ENCODE measurements at places on chromosomes 6 and 20.

- no peaks in the 10 kb centered on the region for H3K27me3 ChIP-seq
- no peak for DNase-seq
- no peaks in the 10 kb centered on the region for H3K4me1 ChIP-seq
- H3K36me3 ChIP-seq: no peaks in the 10 kb centered on the region
- no peak overlapping the region for H3K27ac ChIP-seq
These were observed 96.4 kb upstream of the FOXC1 start for GRCh38 chr6:1513215-1513780.

DNA sequence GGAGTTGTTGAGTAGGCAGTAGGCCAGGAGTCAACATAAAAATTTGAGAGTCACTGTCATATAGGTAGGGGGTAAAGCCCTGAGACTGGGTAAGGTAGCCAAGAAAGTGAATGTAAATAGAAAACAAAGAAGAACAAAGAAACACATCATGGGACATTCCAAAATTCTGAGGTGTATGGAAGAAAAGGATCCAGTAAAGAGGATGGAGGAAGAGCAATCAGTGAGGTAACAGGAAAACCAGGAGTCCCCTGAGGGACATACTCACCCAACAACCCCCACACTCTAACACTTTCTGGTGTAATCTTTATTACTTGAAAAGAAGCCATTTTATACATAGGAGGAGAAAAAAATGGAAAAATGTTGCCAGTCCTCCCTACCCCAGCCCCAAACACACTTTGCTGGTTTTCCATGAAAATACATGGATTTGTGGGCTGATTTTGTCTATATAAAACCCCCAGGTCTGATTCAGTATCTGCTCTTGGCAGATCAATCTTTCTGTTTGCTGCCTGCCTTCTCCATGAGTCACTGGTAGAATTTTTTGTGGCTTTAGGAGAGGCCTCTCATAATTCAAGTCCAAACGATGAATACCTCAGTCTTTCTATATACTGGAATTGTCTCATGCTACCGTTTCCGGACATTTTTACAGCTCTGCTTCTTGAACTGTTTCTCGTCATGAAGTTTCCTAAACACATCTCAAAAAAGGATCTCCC, 271.4 kb upstream of the MAN1A1 start:
- no peak overlapping the region for H3K27ac ChIP-seq
- H3K27me3 ChIP-seq: no peaks in the 10 kb centered on the region
- no peak for DNase-seq
- H3K4me1 ChIP-seq: peaks cover 5% of the 10 kb centered on the region
- no peak overlapping the region for H3K4me3 ChIP-seq

GRCh38 chr6:85472744-85473143, 22.9 kb downstream of the NT5E start:
- no peaks in the 10 kb centered on the region for H3K36me3 ChIP-seq
- DNase-seq: no peak
- H3K4me1 ChIP-seq: no peaks in the 10 kb centered on the region
- no peak overlapping the region for H3K27ac ChIP-seq

DNA sequence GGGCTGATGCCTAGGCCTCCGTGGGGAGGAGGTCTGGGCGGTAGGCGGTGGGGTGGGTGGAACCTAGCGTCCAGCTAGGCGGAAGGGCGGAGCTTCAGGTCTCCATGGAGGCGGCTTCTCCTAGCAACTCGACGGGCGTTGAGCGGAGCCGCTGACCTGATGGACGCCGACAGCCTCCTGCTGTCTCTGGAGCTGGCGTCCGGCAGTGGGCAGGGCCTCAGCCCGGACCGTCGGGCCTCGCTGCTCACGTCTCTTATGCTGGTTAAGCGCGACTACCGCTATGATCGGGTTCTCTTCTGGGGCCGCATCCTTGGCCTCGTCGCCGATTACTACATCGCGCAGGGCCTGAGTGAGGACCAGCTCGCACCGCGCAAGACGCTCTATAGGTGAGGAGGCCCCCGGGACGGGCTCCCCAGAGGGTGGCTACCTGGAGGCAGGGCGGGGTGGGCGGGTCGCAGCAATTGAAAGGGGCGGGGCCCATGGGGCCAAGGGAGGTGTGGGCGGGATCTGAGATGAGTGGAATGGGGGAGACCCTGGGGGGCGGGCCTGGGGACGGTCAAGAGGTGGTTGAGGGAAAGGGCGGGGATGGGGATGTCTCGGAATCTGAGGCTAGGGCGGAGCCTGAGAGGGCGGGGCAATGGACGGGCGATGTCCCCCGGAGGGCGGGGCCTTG, at the start of gene RSPH9:
Gene RSPH9 (plus strand): TSS at position 97 of the 673 bp plus-strand sequence. CDS start 63 bp downstream, at position 160.
- H3K27me3 ChIP-seq: no peaks in the 10 kb centered on the region
- peak within 1 kb of the TSS; percentile 45 for H3K4me3 ChIP-seq
- H3K27ac ChIP-seq: peak within 1 kb of the TSS; percentile 25
- peaks cover 12% of the 10 kb centered on the region for H3K36me3 ChIP-seq
- H3K4me1 ChIP-seq: no peaks in the 10 kb centered on the region

DNA sequence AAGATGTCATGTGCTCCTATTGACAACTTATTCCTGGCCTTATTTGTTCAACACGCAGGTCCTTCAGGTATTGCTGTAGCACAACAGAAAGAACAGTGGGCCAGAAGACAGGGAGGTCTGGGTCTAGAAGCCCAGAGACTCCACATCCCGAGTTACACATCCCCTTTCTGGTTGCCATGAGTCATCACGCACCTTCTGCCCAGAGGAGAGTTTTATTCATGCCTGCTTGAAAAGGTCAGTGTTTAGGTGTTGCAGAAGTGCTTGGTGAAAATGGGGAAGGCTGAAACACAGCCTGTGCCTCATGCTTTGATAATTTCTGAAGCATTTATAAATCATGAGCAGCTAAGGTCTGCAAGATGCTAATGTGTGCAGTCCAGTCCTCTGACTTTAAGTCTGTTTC, 256.4 kb downstream of the GMPR start:
- H3K36me3 ChIP-seq: no peaks in the 10 kb centered on the region
- no peak for DNase-seq
- no peak overlapping the region for H3K27ac ChIP-seq
- peaks cover 20% of the 10 kb centered on the region for H3K4me1 ChIP-seq
- no peak overlapping the region for H3K4me3 ChIP-seq
- no peaks in the 10 kb centered on the region for H3K27me3 ChIP-seq

GRCh38 chr6:105606831-105607463, 204.1 kb upstream of the PREP start:
- no peaks in the 10 kb centered on the region for H3K27me3 ChIP-seq
- no peaks in the 10 kb centered on the region for H3K36me3 ChIP-seq
- peaks cover under 1% of the 10 kb centered on the region for H3K4me1 ChIP-seq
- no peak overlapping the region for H3K27ac ChIP-seq

- no peak overlapping the region for H3K4me3 ChIP-seq
- H3K36me3 ChIP-seq: peaks cover 28% of the 10 kb centered on the region
- H3K4me1 ChIP-seq: peaks cover 6% of the 10 kb centered on the region
- H3K27me3 ChIP-seq: no peaks in the 10 kb centered on the region
- DNase-seq: no peak
These were observed 5.3 kb downstream of the ZNF512B start for GRCh38 chr20:63964412-63964811.

DNA sequence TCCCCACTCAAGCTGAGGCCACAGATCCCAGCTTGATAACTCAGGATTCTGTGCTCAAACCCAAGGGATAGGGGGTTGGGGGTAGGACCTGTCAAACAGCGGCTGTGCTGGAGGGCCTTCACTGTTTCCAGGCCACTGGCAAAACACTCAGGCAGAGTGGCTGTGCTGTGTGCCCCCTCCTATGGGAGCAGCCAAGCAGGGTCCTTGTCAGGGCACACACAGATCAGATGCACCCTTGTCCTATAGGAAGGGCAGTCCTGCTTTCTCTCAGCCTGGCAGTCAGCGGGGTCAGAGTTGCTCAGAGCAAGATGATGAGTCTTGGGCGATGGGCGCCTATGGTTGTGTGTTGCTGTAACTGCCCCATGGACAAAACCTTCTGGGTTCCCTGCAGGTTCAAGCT, 554.8 kb downstream of the TBC1D32 start:
- H3K36me3 ChIP-seq: no peaks in the 10 kb centered on the region
- H3K27me3 ChIP-seq: no peaks in the 10 kb centered on the region
- DNase-seq: no peak
- H3K27ac ChIP-seq: no peak overlapping the region
- H3K4me3 ChIP-seq: no peak overlapping the region
